ENCODE measurements at places on chromosomes 5 and 9.

- DNase-seq: no peak
Observed at GRCh38 chr5:142694092-142694856, 8.4 kb upstream of the FGF1 start.

DNA sequence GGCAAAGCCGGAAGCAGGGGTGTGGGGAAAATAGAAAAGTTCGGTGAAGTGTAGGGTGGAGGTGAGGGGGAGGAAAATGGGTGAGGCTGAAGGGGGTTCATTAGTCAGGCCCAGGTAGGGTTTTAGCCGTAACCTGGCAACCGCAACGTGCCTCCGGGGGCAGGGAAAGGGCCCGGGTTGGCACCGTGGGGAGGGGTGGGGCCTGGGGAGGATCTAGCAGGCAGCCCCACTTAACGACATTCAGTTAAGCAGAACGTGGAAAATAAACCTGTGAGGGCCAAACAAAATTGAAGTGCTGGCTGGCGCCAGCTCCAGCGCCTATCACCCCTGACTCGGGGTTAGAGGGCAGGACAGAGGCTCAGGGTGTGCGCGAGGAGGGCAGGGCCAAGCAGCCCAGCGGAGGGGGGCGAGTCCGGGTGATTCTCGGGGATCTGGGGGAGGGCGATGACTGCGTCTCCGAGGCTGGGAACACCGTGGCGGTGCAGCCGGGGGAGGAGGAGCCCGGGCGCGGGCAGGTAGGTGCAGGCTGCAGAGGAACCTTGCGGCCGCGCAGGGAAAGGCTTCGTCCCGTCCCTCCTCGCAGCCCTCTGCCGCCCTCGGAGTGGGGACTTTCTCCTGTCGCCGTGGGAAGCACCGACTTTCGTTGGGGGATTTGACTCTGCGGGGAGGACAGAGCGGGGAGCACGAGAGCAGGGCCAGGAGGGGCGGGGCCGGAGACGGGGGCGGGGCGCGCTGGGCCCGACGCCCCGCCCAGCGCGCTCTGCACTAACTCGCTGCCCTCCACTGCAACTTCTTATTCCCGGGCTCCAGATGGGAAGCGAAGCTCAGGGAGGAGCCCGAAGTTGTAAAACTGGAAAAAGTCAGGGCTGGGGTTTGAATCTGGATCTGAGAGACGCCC is 5.1 kb downstream of the RGS14 start:
- peak; percentile 65 for DNase-seq

- DNase-seq: peak; percentile 61
Observed at GRCh38 chr5:122816756-122817155, 28.7 kb upstream of the SNX24 start.

GRCh38 chr9:68668127-68668526 is 36.9 kb upstream of the PIP5K1B start:
- no peak for DNase-seq

DNA sequence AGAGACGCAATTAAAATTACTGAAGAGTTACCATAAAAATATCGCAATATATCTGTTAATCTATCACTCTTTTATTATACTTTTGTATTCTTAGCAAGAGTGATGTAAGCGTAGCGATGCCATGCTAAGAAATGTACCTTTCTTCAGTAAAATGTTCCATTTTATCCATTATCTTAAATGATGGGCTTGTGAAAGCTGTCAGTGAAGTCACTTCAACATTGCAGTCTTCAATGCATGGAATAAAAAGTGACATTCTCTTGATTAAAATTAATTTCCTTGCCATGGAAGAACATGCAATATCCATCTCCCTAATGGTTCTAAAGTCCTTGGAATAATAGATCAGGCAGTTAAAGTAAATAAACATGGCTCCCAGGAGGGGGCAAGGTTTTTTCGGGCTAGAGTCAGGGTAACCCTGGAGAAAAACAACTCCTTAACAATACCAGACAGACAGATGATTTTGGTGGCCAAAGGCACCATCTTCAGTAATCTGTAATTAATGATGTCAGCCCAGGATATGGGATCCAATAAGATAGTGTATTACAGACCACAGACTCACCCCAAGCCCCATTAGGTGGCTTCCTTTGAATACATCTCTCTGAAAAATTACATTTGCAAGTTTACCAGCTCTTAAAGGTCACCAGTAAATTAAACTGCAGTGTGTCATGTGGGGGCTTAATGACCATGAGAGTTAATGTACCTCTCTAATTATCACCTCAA is 677.1 kb downstream of the DTWD2 start:
- DNase-seq: no peak

DNA sequence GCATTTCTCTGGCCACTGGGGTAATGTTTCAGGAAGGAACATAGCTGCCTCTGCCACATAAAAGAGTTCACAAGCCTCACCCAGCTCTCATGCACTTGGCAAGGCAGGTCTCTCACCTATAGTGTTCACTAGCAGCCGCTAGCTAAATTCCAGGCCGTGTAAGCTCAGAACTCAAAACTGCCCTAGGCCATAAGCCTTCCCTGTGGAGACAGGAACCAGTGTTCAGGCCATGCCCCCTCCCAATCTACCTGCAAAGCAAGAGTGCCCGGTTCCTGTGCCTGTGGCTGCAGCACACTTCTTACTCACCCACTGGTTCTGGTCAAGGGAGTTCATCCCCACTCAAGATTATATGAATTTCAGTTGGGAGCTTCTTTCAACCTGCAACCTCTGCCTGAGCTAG is 60.7 kb upstream of the ZNF169 start:
- peak; percentile 55 for DNase-seq

DNA sequence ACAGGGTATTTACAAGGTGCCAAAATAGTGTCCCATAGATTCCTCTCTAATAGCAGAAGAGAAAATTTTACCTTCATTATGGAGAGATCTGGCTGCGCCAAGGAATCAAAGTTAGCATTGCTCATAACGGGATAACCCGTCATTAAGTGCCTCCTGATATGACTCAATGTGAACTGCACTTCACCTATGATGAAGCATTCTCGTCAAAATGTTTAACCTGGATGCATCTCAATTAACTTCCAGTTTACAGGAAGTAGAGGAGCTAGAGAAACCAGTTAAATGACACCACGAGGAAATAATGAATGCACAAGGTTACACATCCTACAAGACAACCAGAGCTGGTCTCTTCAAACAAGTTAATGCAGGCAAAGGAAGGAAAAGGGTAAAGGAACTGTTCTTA is 17.2 kb downstream of the FBXW11 start:
- DNase-seq: no peak

GRCh38 chr9:95302479-95302878 is 15.0 kb downstream of the FANCC start:
- no peak for DNase-seq

DNA sequence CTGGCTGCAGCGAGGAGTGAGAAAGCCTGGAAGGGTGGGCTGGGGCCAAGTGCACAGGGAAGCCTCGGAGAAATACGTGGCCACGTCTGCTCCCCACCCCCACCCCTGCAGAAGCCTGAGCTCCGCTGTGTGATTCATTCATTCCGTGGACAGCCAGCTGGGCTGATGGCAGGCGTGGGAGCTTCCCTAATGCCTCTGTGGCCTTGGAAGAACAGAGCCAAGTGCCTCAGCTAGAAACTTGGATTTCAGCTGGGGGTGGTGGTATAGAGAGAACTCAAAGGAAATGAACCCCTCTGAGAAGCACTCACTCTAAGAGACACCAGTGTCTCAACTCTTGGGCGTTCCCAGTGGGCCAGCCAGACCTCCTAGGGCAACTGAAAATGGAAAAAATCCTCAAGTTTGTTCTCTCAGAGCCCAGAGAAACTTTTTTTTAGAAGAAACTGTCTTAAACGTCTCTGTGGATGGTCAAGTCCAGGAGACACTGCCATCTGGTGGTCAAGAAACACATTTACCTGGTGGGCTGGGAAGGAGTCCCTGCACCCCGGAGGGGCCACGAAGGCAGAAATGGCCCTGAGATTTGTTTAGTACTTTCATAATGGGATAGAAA is 18.0 kb downstream of the ATOX1 start:
- peak; percentile 65 for DNase-seq

DNA sequence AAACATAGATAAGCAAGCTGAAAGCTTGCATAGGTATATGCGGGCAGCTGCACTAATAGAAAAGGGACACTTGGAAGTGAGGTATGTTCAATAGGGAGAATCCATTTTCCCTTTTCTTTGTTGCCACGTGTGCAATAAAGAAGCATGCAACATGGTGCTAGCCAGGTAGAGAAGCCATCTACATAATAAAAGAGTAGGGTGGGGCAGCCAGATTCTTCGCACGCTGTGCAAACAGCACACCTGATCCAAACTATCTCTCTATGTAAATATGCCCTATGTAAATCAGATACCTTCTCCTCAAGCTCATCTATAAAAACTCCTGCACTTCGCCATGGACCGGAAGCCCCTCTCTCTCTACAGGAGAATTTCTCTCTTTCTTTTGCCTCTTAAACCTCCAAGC is 91.9 kb upstream of the C9orf72 start:
- no peak for DNase-seq

GRCh38 chr9:6884990-6885389 is 127.2 kb downstream of the KDM4C start:
- no peak for DNase-seq

DNA sequence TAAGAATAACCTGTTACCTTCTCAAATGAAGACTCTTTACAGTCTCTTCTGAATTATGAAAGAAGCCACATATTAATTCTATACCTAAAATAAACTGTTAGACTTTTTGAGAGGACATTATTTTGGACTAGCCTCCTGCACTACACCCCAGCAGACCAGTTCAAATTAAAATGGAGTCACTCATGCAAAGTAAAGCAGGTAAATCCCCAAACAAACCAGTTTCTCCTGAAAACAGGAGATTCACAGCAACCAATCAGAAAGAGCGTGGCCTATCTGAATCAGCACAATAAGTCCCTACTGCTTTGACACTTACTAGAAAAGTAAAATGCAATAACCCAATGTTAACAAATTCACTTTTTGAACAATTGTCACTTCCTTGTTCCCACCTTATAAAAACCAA is 58.8 kb downstream of the PTBP3 start:
- DNase-seq: no peak

GRCh38 chr9:104838958-104839357 is 75.0 kb downstream of the NIPSNAP3B start:
- DNase-seq: no peak

- DNase-seq: no peak
Observed at GRCh38 chr9:34380034-34380510, 3.4 kb upstream of the MYORG start.

DNA sequence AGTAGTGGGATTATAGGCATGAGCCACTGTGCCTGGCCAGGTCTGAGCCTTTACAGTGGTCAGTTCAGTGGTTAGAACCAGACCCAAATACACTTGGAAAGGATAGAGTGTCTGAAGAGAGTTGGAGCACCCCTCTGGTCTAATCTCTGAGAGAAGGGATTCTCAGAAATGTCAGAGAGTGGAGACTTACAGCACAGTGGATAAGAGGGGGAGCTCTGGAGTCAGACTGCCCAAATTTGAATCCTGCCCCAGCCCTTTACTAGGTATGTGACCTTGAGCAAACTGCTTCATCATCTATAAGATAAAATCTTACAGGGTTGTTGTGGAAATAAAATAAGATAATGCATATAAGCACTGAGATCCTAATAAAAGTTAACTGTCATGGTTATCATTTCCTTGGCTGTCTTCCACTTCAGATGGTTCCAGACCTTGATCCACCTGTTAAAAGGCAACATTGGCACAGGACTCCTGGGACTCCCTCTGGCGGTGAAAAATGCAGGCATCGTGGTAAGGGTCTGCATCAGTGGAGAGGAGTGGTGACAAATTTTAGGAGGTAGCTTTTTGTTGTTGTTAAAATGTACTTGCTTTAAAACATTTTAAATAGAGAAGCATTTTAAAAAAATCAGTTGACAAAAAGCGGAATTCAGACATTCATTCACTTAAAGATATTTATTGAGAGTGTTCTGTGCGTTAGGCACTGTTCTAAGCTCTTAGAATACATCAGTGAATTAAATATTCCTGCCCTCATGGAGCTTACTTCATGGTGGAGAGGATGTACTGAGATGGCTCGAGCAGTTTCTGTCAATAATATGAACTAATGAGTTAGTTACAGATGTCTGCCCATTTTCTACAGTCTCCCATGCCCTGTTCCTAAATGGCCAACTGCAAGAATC is 16.0 kb downstream of the SLC36A1 start:
- DNase-seq: peak; percentile 22

GRCh38 chr5:168801567-168801966 is 222.4 kb upstream of the PANK3 start:
- DNase-seq: no peak

- peak; percentile 22 for DNase-seq
Observed at GRCh38 chr9:117392992-117393391, 21.9 kb downstream of the ASTN2 start.

DNA sequence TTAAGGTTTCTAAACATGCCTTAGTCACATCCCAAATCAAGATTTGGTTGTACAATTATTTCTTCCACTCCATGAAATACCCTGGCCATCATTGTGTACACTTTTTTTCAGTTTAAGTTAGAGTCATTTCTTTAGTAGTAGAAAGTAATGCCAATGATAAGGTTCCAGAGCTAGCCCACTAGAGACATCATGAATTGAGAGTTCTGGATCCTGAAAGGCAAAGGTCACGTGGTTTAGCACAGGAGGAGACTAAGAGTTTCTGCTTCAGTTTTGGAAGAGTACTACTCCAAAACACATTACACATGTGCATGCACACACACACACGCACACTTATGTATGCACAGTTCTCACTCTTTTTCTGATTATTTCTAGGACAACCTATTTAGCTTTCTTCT is 4.8 kb upstream of the SREK1 start:
- DNase-seq: no peak

GRCh38 chr5:170597109-170597751 is 93.4 kb downstream of the KCNIP1 start:
- no peak for DNase-seq

DNA sequence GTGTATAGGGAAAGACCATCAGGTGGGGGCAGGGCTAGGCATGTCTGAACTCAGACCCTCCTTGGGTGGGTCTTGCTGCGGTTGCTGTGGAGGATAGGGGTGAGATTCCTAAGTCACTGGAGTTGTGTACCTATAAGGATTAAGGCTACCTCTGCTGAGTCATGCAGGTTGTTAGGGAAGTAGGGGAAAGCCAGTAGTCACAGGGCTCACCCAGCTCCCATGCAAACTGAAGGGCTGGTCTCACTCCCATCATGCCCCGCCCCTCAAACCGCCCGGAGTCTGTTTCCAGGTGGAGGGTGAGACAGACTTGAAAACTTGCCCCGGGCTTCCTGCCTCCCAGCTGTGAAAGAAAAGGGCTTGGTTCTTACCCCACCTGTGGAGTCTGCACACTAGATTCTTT is 161.8 kb downstream of the CAVIN4 start:
- DNase-seq: no peak

GRCh38 chr5:2756211-2757152 is 5.0 kb upstream of the IRX2 start:
- DNase-seq: peak; percentile 38

DNA sequence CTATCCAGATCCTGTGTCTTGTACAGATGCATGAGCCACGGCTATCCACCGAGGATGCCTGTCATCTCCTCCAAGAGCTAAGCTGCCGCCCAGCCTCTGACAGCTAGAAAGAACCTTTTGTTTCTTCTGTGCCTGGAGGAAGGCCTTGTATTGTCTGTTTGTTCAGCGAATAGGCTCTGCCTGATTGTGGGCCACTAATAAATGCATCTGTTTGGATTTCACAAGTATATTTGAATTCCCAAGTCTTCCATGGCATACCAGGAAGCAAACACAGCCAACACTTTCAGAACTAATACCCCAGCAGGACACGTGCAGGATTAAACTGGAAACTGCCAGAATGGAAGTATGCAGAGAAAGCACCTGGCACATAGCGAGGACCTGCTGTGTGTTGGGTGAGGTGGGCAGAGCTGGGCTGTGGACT is 92.7 kb upstream of the NEURL1B start:
- DNase-seq: no peak

- DNase-seq: peak; percentile 62
Observed at GRCh38 chr5:179558932-179559283, 8.6 kb downstream of the RUFY1 start.

Measured in NCI-H82 (cell line).